Right ventricle myocardium inferior (tissue), 1 donor: ENCODE measurements at places on chromosomes 6 and 20. TPM values are rescaled to one million over a fixed set of nuclear protein-coding genes. Genes with fewer than 3 reads are reported as not detected.

GRCh38 chr20:45020236-45020886, 54.0 kb downstream of the STK4 start:
- DNase-seq: no peak

DNA sequence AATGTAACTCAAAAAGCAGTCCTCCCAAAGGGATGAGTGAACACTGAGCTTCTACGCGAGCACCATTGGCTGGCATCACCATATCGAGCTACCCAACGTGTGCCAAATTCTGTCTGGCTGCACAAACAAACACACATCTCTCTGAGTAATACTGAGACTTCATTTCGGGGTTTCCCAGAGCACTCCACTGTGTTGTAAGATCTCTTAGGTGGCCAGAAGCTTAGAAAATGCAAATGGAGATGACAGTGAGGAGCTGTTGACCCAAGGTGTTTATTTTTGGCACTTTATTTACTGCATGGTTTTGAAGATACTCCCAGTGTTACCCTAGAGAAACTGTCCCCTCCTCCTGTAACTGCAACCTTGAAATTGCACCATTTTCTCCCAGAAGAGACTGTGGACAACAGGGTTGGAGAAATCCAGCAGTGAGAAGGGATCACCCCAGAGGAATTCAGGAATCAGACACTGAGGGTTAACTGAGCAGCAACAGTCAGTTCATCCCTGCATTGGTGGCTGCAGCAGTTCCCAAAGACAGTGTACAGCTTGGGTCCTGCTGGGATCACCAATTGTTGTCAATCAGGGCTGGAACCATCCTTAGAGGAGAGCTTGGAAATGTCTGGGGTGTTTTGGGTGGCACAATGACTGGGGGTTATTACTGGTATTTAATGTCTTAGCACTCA, 1.0 kb upstream of the RIPOR2 start:
- no peak for DNase-seq

Gene MTO1
- 26.6 TPM for total RNA-seq

DNA sequence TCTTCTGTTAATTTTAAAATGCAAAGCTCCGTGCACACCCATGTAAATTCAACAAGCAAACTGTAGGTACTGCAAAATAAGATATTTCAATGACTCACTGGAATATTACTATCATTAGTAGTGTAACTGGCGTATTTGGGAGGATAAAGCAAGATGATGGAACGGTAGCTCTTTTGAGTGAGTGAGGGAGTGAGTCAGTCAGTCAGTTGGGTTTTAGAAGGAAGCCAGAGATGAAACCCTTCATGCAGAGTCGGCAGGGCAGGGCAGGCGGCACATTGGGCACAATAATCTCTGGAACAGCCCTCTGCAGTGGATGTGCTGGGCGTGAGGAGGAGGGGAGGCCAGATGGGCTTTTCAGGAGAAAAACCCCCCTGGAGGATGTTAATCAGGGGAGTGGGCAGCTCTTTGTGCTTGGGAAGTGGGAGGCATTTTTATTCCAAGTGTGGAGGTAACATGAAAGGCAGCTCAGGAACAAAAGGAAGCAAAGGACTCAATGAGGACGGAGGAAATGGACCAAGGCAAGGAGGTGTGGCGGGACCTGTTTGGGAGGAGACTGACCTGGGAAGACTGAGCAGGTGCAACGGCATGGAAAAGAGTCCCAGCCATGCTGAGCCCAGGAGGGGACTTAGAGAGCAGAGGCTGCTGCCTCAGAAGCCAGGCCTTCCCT, 171.2 kb downstream of the ZDHHC14 start:
- DNase-seq: no peak

DNA sequence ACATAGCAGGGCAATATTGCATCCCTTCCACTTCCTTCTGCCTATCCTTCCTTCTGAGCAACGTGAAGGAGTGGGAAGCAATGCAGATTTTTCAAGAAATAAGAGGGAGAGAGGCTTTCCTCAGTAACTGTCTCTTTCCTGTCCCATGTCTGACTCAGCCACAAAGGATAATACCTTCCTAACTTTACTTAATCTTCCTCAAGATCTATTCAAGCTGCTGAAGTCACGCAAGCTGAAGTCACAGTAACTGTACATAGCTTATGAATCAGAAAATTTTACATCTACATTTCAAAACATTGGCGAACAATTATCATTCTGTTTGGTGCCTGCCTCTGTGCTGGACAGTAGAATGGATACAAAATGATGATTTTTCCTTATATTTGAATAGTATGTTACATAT, 86.4 kb upstream of the POU3F2 start:
- no peak for DNase-seq

- DNase-seq: no peak
These were observed 4.9 kb upstream of the TRIM39 start for GRCh38 chr6:30321692-30322388.

GRCh38 chr20:35985806-35986205, 17.4 kb downstream of the CNBD2 start:
- DNase-seq: no peak
